ENCODE measurements at places on chromosomes 3 and 15.

DNA sequence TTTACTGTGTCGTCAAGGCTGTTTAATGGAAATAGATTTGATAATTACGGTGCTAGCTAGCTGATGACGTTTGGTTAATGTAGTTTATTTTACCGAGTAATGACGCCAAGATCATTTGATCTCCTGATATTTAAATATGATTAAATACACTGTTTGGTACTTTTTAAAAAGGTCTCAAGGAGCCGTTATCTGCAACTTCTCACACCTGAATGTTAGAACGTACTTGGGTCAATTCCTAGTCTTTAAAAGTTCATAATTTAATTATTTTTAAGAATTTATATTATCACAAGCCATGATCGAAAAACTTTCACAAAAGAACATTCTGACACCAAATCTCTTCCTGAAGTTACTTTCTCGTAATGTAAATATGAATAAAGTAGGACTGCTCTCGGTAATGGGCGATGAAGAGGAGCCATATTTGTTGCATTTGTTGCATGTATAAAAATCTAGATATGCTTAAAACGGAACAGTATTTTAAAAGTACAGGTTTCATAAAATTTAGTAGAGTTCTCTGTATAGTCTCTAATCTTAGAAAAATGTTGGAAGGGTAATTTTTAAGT lies 16.2 kb upstream of the CHD2 start:
- DNase-seq, result no peak

DNA sequence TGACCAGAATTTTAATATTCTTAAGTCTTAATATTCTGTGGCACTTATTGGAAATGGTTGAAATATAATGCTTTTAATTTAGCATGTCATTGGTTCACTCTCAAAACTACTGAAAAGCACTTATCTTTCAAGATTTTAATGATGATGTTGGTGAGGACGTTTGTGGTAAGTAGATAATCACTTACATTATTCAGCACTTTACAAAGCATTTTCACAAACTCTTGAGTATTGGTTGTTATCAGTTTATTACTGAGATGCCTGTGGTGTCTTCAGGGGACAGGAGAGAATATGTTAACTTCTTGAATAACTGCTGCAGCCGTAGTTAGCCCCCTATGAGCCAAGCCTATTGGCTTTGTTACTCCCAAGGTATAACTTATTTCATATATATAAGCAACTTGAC lies 15.2 kb downstream of the TGFBR2 start:
- DNase-seq, result no peak

- DNase-seq, result no peak
These were observed 42.3 kb downstream of the NEK10 start for GRCh38 chr3:27326629-27327545.

DNA sequence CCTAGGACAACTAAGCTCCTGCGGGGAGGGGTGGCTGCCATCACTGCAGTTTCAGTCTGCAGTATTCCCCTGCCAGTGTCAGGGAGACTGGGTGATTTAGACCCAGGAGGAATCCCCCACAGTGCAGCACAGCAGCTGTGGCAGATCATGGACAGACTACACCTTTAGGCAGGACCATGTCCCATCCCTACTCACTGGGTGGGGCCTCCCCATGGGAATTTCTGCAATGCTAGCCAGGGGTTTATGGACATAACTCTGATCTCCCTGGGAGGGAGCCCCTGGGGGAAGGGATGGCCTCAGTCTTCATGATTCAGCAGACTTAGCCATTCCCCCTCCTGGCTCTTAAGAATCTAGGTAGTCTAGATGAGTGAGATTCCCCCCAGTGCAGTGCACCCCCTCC lies 130.1 kb upstream of the STAC start:
- DNase-seq, result no peak

DNA sequence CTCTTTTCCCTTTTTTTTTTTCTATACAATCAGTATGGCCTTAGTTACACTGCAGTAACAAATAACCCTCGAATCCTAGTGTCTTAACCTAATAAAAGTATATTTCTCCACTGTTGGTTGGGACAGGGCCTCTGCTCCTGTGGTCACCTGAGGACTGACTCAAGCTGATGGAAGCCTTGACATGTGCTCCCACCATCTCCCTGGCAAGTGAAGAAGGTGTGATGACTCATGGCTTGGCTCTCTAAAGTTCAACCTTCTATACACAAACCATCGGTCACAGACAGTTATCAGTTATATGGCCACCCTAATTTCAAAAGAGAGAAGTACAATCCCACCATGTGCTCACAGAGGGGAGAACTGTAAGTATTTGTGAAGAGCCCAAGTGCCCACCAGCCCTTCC lies 65.8 kb upstream of the CACNA2D3 start:
- DNase-seq, result no peak

DNA sequence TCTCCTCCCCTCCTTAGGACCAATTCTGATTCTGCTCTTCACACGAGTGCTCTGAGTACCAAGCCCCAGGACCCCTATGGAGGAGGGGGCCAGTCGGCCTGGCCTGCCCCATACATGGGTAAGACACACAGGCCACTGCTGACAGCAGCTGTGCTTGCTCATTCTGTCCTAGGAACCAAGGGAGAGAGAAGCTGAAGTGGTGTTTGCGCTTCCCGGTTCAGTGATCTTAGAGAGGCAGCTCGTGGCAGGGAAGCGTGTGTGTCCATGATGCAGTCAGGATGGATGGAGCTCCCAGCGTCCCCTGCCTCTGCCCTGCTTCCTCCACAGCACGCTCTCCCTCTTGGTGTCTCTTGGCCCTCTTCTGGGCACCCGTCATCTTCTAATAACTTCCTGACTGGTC lies 77.6 kb downstream of the CRTC3 start:
- DNase-seq, result no peak

- no peak for DNase-seq
These were observed 58.2 kb downstream of the RAB7A start for GRCh38 chr3:128784232-128784631.

DNA sequence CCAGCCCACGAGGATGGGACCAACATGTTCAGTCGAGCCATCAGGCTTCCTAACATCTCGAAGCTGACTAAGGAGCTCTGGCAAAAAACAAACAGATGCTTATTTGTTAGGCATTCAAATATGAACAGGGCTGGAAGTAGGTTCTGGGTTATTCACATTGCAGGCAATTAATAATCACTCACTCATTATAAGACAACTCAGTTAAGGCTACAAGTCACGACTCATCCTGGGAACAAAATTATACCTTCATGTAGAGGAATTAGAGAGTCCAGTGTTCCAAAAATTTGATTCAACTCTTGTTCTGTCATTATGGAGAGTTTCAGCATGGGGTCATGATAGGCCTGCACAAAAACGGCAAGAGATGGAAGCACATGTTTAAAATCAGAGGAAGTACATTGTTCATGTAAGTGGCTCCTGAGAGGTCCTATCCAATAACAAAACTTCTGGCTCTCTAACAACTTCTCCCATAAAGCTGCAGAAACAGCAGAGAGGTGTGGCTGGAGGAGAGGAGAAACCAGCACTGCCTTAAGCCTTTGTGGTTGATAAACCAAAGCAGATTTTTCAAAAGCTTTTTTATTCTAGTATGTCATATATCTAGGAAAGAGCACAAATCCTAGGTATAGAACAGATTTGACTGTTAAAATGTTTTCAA lies 50.6 kb downstream of the ARHGEF3 start:
- DNase-seq, result no peak

- DNase-seq, result no peak
These were observed 113.7 kb upstream of the AADACL2 start for GRCh38 chr3:151620071-151620470.

- no peak for DNase-seq
These were observed 439.9 kb downstream of the TBL1XR1 start for GRCh38 chr3:176757429-176757828.

DNA sequence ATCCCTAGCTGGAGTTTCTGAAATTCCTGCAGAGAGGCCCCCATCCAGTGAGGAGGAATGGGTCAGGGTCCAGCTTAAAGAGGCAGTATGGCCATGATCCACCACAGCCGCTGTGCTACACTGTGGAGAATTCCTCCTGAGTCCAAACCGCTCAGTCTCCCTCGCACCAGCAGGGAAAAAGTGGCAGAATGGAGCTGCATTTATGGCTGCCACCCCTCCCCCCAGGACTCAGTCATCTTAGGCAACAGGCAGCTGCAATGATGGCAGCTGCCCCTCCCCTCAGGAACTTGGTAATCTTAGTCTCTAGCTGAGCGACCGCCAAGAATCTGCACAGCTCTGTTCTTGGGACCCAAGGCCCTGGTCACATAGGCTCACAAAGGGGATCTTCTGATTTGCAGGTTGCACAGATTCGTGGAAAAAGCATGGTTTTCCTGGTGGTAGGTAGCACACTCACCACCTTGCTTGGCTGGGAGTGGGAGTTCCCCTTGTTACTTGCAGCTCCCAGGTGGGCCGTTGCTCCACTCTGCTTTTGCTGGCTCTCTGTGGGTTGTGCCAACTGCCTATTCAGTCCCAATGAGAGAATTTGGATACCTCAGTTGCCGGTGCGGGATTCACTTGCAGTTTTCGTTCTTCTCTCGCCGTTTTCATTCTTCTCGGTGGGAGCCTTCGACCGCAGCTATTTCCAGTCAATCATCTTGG lies 204.1 kb downstream of the STXBP5L start:
- DNase-seq, result no peak

DNA sequence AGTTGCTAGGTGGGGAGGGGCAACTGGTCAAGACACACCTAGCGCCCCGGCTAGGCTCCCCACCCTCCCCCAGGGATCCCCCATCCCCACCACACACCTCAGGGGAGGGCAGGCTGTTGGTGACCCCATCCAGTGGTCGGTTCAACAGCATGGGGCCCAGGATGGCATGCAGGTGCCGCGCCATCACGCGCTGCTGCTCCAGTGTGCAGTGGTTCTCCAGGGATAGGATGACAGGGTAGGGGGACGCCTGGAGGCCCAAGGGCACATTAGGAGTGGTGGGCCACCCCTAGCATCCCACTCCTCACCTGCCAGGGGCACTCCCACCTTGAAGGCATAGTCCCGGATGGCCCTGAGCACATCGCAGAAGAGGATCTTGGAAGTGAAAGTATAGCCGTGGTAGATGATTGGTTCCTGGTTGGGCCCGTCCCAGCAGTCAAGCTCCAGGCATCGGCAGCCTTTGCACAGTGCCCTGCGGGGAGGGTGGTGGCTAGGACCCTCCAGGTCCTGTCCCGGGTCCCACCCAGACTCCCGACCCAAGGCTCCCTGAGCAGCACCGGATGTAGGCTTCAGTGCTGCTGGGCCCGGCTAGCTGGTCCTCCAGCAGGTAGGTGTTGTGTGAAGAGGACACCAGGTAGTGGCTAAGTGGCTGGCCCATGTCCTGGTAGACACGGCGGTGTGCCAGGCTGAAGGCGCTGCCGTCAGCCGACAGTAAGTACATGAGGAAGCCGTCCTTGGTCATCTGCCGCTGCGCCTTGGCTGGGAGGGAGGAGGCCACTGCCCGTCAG lies 19.4 kb downstream of the VILL start:
- no peak for DNase-seq

DNA sequence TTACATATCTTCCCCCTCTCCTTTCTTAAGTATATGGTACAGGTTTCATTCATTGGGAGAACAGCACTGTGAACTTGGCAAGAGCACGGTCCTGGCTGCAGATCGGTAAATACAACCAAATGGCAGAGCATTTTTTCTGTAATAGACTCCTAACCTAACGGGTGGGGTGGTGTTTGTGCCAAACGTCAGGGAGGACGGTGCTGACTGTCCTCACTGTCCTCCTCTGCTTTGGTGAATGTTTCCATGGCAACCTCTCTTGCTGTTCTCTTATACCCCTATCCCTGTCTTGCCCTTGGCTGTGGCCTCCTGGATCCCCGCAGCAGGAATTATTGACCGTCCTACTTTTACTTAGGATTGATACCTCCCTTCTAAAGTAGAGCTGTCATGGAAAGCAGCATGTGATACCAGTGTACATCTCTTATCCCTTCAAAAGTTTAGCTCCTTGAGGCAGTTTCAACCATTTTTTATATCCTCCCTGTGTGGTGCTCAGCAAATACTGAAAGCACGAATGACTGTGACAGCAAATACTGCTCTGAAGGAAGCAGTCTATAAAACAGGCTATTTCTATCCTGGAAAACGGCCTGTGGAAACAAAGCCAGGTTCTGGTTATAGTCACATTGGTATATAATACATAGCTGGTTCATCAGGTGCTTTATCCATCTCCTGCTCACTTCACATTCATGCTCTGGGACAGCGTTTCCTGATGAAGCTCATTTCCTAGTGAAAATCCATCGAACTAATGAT lies 275.4 kb upstream of the C2CD4B start:
- no peak for DNase-seq

- DNase-seq, result no peak
These were observed 37.5 kb downstream of the SNAPC5 start for GRCh38 chr15:66459818-66460615.

GRCh38 chr3:194327218-194328052 lies 23.7 kb downstream of the CPN2 start:
- no peak for DNase-seq

DNA sequence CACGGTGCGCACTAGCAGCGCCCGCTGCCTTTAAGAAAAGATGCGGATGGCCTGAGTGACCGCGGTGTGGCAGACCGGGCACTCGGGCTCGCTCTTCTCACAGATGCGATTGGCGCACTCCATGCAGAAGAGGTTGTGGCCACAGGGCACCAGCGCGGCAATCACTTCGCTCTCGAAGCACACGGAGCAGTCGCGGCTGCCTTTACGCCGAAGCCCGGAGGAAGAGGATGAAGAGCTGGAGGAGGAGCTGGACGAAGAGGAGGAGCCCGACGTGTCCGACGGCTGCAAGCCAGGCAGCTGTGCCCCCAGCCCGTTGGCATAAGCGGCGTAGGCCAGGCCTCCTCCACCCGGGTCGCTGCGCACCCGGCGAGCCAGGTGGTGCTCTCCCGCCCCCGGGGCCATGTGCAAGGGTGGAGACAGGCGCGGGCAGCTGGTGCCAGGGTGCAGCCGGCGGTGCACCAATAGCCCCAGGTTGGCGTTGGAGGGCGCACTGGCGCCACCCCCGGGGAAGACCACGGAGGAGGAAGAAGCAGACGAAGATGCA lies 2.6 kb downstream of the MEX3B start:
- DNase-seq, result no peak

GRCh38 chr15:83275412-83275811 lies 9.1 kb downstream of the BNC1 start:
- no peak for DNase-seq

DNA sequence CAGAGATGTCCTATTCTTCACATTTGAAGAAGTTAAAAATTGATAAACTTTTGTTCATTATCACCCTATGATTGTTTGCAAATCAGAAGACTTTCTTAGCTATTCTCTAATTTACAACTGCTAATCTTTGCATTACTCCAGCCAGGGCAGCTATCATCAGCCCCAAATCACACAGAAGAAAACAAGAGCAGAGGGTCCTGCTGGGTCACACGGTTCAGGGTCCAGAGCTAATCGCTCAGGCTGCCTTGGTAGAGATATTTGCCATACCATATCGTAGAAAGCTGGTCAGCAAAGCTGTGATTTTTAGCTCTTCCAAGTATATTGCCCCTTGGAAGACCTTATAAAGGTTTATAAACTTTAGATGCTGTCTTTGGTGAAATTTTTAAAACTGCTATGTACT lies 181.4 kb downstream of the MAGI1 start:
- no peak for DNase-seq

- DNase-seq, result no peak
These were observed 61.4 kb downstream of the GOLIM4 start for GRCh38 chr3:168034152-168034928.

GRCh38 chr3:34013818-34014570 lies 215.6 kb downstream of the PDCD6IP start:
- DNase-seq, result no peak
